ENCODE measurements at places on chromosomes 2 and 18. TPM values are rescaled to one million over a fixed set of nuclear protein-coding genes. Genes with fewer than 3 reads are reported as not detected.

GRCh38 chr2:231800493-231801091 lies 14.3 kb downstream of the COPS7B start:
- DNase-seq: no peak

DNA sequence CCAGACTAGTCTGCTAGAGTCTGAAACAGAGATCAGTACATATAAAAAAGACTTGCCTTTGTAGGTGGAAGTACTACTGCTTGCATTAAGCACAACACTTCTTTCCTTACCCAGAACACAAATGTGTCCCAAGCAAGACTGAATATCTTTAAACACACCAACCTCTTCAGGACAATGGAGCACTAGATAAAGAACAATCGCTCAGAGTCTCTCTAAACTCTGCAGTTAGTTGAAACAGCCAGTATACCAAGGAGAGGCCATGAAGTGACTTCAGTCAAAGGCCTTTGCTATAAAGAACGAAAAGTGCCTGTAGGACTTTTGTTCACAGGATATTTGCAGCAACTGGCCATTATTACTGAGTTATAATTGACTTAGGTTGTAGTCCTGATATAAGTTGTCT lies 9.9 kb upstream of the B4GALT6 start:
- no peak for DNase-seq

GRCh38 chr2:132517386-132517785 lies 100.8 kb downstream of the GPR39 start:
- DNase-seq: no peak

DNA sequence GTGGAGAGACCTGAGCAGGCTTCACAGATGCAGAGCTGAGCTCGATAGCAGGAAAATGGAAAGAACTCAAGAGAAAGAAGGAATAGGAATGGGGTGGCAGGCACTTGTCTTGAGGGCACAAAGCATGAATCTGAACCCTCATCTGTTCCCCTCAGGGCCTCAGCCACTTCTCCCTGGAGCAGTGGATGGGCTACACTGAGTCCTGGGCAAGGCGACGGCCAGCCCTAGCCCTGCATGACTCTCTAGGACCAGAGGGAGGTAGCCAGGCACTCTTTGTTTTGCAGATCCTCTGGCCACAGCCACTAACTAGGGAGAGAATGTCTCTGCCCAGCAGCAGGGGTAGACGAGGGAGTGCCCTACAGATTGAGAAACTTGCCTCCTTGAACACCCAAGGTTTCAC lies 3.4 kb upstream of the TEX51 start:
- DNase-seq: no peak

DNA sequence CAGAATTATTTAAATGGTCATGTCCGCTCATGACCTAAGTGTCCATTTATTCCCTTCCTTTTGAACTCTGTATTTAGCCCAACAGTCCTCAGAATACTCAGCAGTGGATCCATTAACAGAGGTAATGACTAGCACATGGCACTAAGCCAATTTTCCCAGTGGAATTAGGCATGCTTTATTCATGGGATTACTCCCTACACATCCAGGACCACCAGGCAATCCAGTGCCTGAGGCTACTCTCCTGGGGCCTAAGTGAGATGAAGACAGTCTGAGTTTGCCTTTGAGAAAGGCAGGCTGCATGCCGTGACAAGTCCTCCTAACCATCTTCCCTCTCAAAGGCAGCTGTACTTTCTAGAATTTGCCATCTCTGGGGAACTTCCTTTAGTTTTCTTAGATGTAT lies 128.6 kb downstream of the SPOPL start:
- no peak for DNase-seq

GRCh38 chr2:182144776-182145165 lies 159.1 kb downstream of the PPP1R1C start:
- DNase-seq: peak; percentile 49

DNA sequence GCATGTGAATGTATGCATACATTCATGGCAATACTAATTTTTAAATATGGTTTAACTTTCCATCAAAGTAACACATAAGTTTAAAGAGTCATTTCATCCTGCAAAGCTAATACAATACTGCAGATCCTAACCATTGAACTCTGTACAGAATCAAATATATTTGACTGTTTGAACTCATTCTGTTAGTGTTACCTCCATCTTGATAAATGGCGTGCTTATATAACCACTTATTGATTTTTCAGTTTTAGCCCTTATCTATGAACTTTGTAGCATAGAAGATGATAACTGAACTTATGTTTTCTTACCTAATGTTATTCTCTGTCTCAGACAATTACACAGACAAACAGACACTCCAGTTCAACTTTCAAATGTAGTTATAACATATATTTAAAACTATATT lies 731.0 kb upstream of the LRATD1 start:
- no peak for DNase-seq

DNA sequence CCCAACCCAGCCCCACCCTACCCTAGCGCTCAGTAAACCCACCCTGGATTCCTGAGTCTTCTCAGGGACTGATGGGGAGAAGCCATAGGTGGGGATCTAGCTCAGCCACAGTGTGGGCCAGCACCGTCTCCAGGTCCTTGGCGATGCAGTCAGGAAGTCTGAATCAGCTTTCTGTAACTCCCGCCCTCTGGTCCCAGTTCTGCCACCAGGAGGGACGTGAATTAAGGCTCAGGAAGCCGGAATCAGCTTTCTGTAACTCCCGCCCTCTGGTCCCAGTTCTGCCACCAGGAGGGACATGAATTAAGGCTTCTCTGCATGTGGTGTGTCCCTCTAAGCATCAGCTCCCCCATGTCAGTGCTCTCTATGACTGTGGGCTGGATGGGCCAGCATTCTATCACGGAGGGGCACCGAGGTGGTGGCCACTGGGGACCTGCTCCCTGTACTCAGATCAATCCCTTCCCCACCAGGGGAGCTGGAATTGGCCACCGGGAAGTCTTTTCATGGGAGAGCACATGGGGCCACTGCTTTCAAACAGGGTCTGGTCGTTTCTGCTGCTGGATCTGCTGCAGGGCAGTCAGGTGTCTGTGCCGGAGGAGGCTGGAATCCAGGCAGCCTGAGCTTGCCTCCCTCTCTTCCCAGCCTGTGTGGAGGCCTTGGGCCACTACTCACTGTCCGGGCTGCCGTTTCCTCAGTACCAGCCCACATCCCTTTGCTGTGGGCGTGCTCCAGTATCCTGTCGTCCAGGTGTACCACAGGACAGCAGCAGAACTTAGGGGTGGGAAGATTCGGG lies 24.7 kb downstream of the ASB18 start:
- DNase-seq: no peak

DNA sequence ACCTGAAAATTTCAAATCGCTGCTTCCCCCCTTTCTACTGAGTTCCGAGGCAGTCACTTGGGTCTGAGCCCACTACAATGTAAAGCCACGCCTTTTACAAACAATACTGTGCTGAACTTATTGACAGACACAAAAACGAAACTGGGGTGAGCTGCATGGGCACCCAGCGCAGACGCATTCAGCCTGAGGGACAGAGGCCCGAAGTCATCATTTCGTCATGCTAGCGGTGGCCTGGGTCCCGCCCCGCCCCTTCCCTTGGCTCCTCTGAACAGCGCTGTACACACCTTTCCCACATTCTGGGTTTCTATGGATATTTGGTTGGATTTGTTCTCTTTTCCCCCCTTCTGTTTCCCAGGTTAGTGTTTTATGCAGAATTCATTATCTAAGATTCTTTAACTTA lies 71.7 kb downstream of the EIPR1 start:
- DNase-seq: no peak

REG1B gene
- polyA plus RNA-seq: not detected

CUL3 gene
- 82.0 TPM for polyA plus RNA-seq

PRSS56 gene
- 2.4 TPM for polyA plus RNA-seq
